ACHN (cell line): ENCODE measurements at places on chromosomes 13 and 19.

DNA sequence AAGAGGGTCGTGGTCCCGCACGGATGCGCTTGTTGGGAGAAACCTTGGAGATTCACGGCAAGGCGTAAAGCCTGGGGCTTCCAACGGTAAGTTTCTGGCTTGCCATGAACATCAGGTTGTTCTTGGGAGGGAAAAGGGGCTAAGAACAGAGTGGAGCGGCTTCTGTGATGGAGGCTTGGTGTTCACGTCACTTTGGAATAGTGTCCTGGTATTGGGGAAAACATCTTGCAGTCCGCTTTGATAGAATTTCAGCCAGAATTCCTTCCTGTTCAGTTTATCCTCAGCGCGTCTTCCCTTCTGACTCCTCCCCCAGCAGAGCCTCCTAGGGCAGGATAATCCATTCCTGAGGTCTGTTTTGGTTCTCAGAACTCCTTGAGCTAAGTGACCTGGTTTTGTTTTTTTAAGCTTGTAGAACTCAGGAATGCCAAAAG, 2.0 kb downstream of the KCTD15 start:
- no peak for DNase-seq

DNA sequence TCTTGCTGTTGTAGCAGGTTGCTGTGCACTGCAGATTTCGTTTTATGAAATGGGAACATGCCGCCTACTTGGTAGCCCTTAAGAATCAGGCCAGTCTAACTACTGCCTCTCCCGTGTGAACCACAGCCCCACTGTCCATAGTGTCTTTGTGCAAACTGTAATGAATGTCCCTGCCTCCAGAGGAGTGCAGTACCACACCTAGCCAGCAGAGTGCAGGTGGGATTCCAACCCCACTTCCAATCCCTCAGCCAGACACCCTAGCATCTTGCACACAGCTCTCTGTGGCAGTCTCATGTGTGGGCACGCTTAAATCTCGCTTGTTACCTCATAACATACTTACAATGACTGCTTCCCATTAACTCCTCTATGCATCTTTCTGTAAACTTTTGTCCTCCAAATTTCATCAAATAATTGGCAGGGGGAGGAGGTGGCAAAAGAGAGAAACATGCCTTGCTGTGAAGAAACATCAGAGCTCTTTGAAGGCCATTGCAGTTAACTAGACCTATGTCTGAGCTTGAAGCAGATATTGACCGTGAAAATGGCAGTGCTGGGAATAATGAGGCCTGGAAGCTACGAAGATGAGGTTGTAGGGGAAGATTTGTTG, 47.2 kb downstream of the ZAR1L start:
- DNase-seq: no peak

GRCh38 chr13:105414639-105415038, 1120.8 kb downstream of the EFNB2 start:
- DNase-seq: no peak

DNA sequence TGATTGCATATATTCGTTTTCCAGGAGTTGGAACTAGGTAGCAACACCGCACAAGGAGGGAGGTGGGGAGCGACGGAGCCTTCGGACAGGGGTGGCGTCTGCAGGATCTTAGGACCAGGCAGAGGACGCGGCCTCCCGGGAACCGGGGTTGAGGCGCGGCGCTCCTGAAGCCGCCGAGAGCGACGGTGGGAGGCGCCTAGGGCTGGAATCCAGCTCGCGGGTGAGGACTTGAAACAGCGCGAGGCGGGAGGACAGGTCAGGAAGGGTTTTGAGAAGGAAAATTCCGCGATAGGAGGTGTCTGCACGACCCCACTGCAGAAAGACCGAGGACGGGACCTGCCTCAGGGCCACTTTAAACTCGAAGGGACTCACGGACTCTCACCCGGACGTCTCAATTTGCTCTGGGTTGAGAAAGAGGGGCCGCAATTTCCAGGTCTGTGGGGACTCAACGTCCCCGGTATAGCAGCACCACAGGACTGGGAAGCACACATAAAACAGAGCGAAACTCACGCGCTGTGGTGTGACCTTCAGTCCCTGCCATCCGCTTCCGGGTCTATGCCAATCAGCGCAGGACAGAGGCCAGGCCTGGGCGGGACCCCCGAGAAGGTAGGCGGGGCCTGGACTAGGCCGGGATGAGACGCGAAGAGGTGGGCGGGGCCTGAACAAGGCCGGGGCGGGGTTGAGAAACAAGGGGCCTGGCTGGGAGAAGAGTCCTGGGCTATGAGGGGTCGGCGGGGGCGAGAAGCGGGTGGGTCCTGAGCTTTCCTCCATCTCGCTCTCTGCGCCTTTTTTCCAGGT, at the start of gene ZNF320:
Gene ZNF320 (minus strand): TSS at position 498 of the 798 bp plus-strand sequence. CDS start 7,380 bp downstream, outside the sequence.
- no peak for DNase-seq
